ENCODE measurements at places on chromosomes 1 and 21. TPM values are rescaled to one million over a fixed set of nuclear protein-coding genes. Genes with fewer than 3 reads are reported as not detected.

The C1QB gene
- not detected for polyA plus RNA-seq

The AXDND1 gene
- not detected for polyA plus RNA-seq

The TMEM52 gene
- 25.0 TPM for polyA plus RNA-seq

The UMODL1 gene
- polyA plus RNA-seq: 0.05 TPM

The NHLH2 gene
- polyA plus RNA-seq: 1.9 TPM

The LIN28A gene
- 648 TPM for polyA plus RNA-seq

The KRTAP10-7 gene
- polyA plus RNA-seq: not detected

The CYP2J2 gene
- polyA plus RNA-seq: 1.4 TPM

Measured in GM23338 (cell line).